ENCODE measurements at places on chromosomes 4 and X. TPM values are rescaled to one million over a fixed set of nuclear protein-coding genes. Genes with fewer than 3 reads are reported as not detected.
A peak's percentile ranks its signal among the peaks of the same experiment; 100 is the strongest.

- H3K27ac ChIP-seq = no peak overlapping the region
- peaks cover 9% of the 10 kb centered on the region for H3K27me3 ChIP-seq
- no peak overlapping the region for H3K4me3 ChIP-seq
- no peak for DNase-seq
- H3K4me1 ChIP-seq = peaks cover 6% of the 10 kb centered on the region
Measured at GRCh38 chrX:153366878-153367538, 33.1 kb downstream of the ZNF275 start.

The NPNT gene
- total RNA-seq = 2.7 TPM

The SHROOM3 gene
- 29.2 TPM for total RNA-seq

GRCh38 chr4:150493851-150494250, 88.1 kb upstream of the MAB21L2 start:
- no peak overlapping the region for H3K4me3 ChIP-seq
- DNase-seq = no peak
- peaks cover 4% of the 10 kb centered on the region for H3K4me1 ChIP-seq
- H3K27me3 ChIP-seq = no peaks in the 10 kb centered on the region
- no peak overlapping the region for H3K27ac ChIP-seq
- H3K36me3 ChIP-seq = no peaks in the 10 kb centered on the region

The CLGN gene
- 0.60 TPM for total RNA-seq

DNA sequence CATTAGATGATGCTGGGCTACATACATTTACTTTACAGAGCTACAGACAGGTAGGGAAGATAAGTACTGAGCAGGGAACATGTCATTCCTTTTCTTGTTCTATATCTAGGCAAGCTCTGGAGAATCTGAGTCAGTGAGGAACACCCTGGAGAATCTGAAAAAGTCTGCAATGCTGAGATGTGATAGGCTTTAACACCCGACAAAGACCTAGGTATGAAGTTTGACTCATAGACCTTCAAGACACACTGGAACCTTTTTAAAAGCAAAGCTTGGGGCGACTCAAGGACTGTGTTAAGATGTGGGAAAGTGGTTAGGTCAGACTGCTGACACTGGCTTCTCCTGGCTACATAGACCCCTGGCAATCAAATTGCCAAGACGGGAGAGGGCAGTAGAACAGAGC, 42.8 kb downstream of the OSTC start:
- H3K4me3 ChIP-seq = no peak overlapping the region
- DNase-seq = no peak
- H3K4me1 ChIP-seq = no peaks in the 10 kb centered on the region
- no peaks in the 10 kb centered on the region for H3K27me3 ChIP-seq
- no peaks in the 10 kb centered on the region for H3K36me3 ChIP-seq

DNA sequence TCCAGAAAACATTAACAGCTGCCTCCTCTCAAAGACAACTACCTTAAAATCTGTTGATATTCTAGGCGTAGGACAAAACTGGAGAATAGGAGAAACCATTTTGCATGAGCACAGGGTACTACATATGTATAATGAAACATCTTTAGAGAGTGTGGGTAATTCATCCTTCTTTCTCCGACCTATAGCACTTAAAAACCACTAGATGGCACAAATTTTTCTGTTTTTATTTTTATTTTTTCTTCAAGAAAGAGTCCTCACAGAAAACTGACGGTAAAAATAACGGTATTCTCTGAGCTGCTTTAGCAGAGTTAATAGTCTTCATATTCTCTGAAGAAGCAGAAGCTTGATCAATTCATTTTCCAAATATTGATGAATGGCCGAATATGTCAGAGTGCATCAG, 14.6 kb downstream of the SMIM31 start:
- no peak overlapping the region for H3K27ac ChIP-seq
- no peak for DNase-seq
- H3K36me3 ChIP-seq = no peaks in the 10 kb centered on the region
- no peak overlapping the region for H3K4me3 ChIP-seq

- H3K27me3 ChIP-seq = peaks cover 4% of the 10 kb centered on the region
- H3K36me3 ChIP-seq = no peaks in the 10 kb centered on the region
- H3K27ac ChIP-seq = no peak overlapping the region
- H3K4me3 ChIP-seq = no peak overlapping the region
Measured at GRCh38 chr4:68465058-68465457, 17.8 kb downstream of the TMPRSS11E start.

DNA sequence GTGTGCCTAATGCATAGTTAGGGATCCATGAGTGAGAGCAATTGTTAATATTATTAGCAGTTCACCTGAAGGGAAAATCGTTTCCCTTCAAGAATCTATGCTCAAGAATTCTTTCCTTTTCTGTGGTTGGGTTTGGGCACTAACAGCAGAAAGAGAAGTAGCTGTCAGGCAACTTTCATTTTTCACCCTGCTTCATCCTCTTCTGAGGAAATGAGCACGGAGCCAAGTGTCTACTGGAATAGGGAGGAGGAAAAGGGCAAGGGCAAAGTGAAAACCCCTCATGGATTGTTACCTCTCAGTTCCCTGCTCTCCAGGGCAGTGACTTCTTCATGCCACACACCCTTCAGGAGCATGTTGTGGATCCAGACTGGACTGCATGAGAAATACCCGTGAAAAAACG, 2.6 kb upstream of the HPGDS start:
- no peaks in the 10 kb centered on the region for H3K27me3 ChIP-seq
- H3K36me3 ChIP-seq = no peaks in the 10 kb centered on the region
- H3K4me1 ChIP-seq = peaks cover 12% of the 10 kb centered on the region
- no peak overlapping the region for H3K4me3 ChIP-seq
- no peak overlapping the region for H3K27ac ChIP-seq
- DNase-seq = no peak

DNA sequence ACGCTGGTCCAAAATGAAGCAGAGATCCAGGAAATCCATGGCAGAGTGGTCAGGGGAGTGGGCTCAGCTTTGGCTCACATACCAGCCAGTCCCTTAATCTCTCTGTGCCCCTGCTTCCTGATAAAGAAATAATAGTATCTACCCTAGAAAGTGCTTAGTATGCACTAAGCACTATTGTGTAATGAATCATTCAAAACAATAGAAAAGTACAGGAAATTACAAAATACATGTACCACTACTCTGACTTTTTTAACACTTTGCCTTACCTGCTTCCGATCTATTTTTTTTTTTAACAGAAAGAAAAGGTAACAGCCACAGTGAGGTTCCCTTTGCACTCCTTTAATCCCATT, 49.9 kb downstream of the TBC1D9 start:
- no peaks in the 10 kb centered on the region for H3K27me3 ChIP-seq
- DNase-seq = no peak
- H3K4me3 ChIP-seq = no peak overlapping the region
- no peak overlapping the region for H3K27ac ChIP-seq
- H3K4me1 ChIP-seq = peaks cover 45% of the 10 kb centered on the region
- H3K36me3 ChIP-seq = no peaks in the 10 kb centered on the region

GRCh38 chrX:105869701-105870100, 47.4 kb downstream of the NRK start:
- no peaks in the 10 kb centered on the region for H3K27me3 ChIP-seq
- H3K36me3 ChIP-seq = no peaks in the 10 kb centered on the region

The KCTD8 gene
- not detected for total RNA-seq

GRCh38 chr4:103845075-103845474, 125.3 kb upstream of the TACR3 start:
- H3K4me3 ChIP-seq = no peak overlapping the region
- no peak for DNase-seq
- no peak overlapping the region for H3K27ac ChIP-seq
- H3K27me3 ChIP-seq = peaks cover 2% of the 10 kb centered on the region
- H3K4me1 ChIP-seq = no peaks in the 10 kb centered on the region

GRCh38 chrX:98459669-98460068, 1576.0 kb downstream of the RPA4 start:
- no peak for DNase-seq
- no peak overlapping the region for H3K4me3 ChIP-seq
- H3K36me3 ChIP-seq = no peaks in the 10 kb centered on the region
- H3K4me1 ChIP-seq = peaks cover 3% of the 10 kb centered on the region

DNA sequence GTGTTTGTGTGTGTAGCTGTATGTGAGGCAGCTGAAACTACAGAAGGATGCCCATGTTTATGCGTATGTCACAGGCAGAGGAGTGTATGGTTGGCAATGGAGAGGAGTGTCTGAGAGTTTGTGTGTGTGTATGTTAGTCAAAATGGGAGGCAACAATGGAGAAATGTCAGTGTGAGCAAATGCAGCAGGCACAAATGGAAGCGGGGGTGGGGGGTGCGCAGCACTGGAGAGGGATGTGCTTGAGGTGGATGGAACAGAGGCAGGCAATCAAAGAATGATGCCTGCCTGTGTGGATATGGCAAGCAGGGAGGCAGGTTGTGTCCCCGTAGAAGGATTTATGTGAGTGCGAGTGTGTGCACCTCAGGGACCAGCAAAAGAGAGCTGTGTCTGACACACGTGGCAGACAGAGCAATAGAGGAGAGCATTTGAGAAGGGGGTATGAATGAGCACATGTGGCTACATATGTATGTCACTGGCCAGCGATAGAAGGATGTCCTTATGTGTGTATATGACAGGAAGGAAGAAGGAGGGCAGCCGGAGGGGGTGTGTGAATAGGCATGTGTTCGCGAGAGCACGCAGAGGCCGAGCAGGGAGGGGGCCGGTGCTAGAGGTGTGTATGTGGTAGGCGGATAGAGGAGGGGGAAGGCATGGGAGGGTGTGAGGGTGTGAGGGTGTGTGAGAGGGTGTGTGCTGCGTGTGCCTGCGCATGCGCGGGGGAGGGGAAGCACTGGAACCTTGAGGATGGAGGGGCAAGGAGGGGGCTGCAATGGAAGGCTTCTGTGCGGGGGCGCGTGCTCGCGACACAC, 1.1 kb downstream of the PJA1 start:
- DNase-seq = no peak
- peak overlapping the region; percentile 58 for H3K27ac ChIP-seq
- peaks cover 17% of the 10 kb centered on the region for H3K36me3 ChIP-seq
- no peaks in the 10 kb centered on the region for H3K27me3 ChIP-seq
- H3K4me3 ChIP-seq = peak overlapping the region; percentile 77
- H3K4me1 ChIP-seq = peaks cover 21% of the 10 kb centered on the region

DNA sequence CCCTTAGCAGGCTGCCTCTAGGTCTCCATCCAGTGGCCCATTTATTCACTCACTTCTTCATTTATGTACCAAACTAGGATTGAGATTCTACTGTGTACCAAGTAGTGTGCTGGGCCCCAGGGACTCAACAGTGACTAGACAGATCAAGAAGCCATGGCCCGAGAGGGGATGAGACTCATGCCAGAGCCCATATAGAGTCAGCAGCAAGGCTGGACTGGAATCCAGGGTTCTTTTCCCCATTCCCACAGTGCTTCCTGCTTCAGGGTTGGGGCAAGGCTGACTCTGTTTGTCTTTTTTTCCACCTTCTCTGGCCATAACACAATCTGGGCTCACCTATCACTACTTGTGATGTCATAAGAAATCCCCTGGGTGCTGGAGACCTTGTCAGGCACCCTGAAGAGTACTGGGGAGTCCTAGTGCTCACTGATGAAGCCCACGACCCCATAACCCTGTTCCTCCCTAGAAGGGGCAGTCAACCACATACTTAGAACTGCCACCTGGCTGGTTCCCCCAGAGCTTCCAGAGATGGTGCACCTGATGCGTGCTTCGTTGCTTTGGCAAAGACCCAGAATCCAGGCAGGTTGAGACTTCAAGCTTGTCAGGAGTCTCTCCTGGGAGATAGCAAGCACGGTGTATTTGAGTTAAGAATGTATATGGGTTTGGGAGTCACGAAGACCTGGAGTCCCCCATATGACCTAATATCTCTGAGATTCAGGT, 6.2 kb downstream of the RTL5 start:
- H3K27me3 ChIP-seq = no peaks in the 10 kb centered on the region
- DNase-seq = no peak
- peaks cover 59% of the 10 kb centered on the region for H3K4me1 ChIP-seq
- no peak overlapping the region for H3K4me3 ChIP-seq
- H3K27ac ChIP-seq = no peak overlapping the region

- H3K27ac ChIP-seq = no peak overlapping the region
- no peaks in the 10 kb centered on the region for H3K27me3 ChIP-seq
- DNase-seq = no peak
- no peaks in the 10 kb centered on the region for H3K36me3 ChIP-seq
- H3K4me3 ChIP-seq = no peak overlapping the region
Measured at GRCh38 chrX:24133312-24133711, 16.2 kb upstream of the ZFX start.

DNA sequence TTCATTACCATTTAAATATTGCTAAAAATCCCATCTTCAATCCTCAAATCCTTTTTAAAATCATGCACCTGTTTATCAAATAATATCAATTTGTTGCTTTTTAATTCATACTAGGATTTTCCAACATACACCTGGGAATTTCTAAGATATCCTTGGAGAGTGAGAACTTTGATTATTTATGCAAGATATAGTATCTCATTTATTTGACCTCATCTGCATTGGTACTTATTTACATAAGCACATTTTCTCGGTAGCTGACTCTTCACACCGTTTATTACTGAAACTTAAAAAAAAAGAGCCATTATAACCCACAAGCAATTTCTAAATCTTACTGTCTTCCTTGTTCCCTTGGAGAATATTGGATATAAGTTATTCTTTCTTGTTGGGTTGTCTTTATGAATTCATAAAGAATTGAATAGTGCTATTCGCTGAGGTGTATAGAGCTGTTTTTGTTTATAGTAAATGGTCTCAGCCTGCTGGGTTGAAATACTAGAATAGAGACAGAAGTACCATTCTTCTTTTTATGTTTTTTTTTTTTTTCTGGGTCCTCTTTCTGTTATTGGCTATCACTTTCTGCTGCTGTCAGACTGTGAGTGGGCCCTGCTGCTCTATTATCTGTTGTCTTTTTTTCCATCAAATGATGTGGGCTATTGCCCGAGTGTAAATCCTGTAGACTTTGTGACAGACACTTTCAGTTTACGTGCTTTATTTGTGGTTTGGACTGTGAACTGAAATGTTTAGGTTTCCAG, 2.9 kb downstream of the UGT8 start:
- H3K4me3 ChIP-seq = no peak overlapping the region
- H3K36me3 ChIP-seq = no peaks in the 10 kb centered on the region
- peaks cover 16% of the 10 kb centered on the region for H3K4me1 ChIP-seq

DNA sequence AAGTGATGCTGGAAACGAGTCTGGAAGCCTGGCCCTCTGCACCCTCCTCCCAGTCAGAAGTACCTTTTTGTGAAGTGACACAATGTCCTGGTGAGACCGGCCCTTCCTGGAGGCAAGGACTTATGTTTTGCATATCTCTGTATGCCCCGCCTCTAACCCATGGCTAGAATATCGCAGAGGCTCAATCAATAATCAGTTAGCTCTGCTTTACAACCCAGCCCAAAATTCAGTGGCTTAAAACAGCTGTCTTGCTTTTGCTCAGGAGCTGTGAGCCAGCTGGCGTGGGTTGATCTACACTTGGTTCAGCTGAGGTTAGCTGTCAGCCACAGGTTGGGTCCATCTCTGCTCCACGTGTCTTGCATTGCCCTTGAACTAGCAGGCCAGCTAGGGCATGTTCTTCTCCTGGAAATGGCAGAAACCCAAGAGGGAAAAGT, 98.8 kb upstream of the METTL14 start:
- no peak for DNase-seq
- no peak overlapping the region for H3K27ac ChIP-seq
- no peak overlapping the region for H3K4me3 ChIP-seq

- H3K4me1 ChIP-seq = peaks cover 11% of the 10 kb centered on the region
- peaks cover 2% of the 10 kb centered on the region for H3K36me3 ChIP-seq
- no peak overlapping the region for H3K27ac ChIP-seq
- H3K27me3 ChIP-seq = no peaks in the 10 kb centered on the region
- H3K4me3 ChIP-seq = no peak overlapping the region
- DNase-seq = no peak
Measured at GRCh38 chr4:182221987-182222386, 21.2 kb upstream of the TENM3 start.

The GK2 gene
- total RNA-seq = not detected

All from chondrocyte (in vitro differentiated cells).